Activated CD4-positive, CD25-positive, alpha-beta regulatory T cell treated with anti-CD3 and anti-CD28 coated beads, Interleukin-2, amount 50 U/mL, for 24 hours (primary cell): ENCODE measurements at places on chromosomes 1 and 21.
A peak's percentile ranks its signal among the peaks of the same experiment; 100 is the strongest.

GRCh38 chr1:218339267-218339831 lies 5.8 kb upstream of the TGFB2 start:
- ATAC-seq, result no peak

GRCh38 chr1:62654744-62655143 lies 33.4 kb downstream of the DOCK7 start:
- ATAC-seq, result no peak

- no peak for ATAC-seq
Measured at GRCh38 chr1:83959824-83960498, 39.0 kb downstream of the TTLL7 start.

GRCh38 chr1:13918862-13919261 lies 218.9 kb downstream of the PRDM2 start:
- no peak for ATAC-seq

GRCh38 chr1:39391691-39392679 lies 99.5 kb upstream of the BMP8A start:
- ATAC-seq, result peak; percentile 59

GRCh38 chr1:84259989-84260388 lies 41.5 kb upstream of the SAMD13 start:
- ATAC-seq, result no peak

GRCh38 chr1:150532860-150533259 lies 16.3 kb upstream of the ADAMTSL4 start:
- ATAC-seq, result no peak

DNA sequence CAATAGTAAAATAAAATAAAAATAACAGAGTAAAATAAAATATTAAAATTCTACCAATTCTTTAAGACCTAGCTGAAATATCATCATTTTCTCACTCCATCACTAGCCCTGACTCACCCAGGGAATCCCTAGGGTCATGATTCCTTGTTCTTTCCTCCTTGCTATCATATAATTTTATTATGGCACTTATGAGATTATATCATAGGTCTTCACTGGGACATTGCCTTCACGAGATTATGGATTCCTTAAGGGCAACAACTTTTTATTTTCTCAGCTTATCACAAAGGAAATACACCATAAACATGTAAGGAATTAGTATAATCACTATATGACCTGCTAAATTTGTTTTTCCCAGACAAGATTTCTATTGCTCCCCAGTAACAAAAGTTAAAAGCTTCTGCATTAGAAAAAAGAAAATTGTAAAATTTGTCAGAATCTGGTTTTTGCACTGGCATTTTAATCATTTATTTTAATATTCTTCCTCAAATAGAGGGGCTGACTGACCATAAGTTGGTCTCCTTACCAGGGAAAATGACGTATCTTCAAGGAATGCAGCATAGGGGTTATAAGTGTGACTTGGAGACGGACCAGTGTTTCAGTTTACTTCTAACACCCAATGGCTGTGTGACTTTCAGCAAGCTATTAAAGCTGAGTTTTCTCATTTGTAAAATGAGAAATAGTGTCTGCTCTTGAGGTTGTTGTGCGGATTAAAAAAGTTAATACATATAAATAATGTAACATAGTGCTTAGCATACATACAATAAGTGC lies 8.8 kb upstream of the CLCA4 start:
- ATAC-seq, result no peak

DNA sequence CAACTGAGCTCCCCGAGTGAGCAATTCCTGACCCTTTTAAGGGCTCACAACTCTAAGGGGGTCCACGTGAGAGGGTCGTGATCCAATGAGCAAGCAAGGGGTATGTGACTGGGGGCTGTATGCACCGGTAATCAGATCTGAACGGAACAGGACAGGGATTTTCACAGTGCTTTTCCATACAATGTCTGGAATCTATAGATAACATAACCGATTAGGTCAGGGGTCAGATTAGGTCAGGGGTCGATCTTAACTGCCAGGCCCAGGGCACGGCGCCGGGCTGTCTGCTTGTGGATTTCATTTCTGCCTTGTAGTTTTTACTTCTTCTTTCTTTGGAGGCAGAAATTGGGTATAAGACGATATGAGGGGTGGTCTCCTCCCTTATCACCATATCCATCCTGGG lies 30.7 kb upstream of the OPRD1 start:
- ATAC-seq, result no peak

DNA sequence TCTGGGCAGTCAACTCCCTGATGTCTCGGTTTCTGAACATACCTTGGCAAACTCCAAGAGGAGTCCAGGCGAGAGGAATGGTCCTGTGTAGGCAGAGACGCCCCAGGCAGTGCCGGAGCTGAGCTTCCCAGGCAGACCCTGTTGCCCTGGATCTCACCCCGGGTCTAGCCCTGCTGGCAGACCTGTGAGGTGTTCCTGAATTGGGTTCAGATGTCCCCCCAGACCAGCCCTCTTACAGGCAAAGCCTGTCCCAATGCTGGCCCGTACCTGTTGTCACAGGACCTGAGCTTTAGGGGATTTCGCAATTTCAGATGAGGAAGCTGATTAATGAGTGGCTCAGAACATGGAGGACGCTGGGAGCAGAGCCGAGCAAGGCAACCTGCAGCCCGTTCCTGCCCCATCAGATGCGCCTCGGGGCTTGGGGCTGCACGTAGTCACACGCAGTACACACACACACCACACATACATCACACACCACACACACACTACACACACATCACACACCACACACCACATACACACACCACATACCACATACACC lies 38.5 kb upstream of the PDE9A start:
- peak; percentile 85 for ATAC-seq

- ATAC-seq, result no peak
Measured at GRCh38 chr1:112373806-112374205, 22.2 kb upstream of the CTTNBP2NL start.

- no peak for ATAC-seq
Measured at GRCh38 chr1:226436855-226437491, 29.1 kb upstream of the PARP1 start.

DNA sequence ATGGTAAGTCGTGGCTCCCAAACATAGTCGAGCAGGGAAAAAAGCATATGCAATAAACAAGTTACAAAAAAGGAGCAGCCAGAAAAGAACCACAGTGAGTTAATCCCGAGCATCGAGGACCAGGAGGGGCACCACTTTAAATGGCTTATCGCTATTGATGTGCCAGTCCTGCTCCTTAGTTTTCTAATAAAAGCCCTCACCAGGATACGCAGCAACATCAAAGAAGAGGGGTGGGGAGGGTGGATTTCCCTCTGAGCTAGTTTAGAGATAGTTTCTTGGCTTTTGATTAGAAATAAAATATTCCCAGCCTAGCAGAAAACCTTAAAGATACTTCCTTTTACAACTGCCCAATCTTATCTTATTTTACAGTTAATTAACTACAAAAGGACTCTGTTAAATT lies 170.4 kb downstream of the GABPA start:
- ATAC-seq, result no peak

- ATAC-seq, result no peak
Measured at GRCh38 chr21:25700741-25701140, 34.0 kb downstream of the ATP5PF start.

DNA sequence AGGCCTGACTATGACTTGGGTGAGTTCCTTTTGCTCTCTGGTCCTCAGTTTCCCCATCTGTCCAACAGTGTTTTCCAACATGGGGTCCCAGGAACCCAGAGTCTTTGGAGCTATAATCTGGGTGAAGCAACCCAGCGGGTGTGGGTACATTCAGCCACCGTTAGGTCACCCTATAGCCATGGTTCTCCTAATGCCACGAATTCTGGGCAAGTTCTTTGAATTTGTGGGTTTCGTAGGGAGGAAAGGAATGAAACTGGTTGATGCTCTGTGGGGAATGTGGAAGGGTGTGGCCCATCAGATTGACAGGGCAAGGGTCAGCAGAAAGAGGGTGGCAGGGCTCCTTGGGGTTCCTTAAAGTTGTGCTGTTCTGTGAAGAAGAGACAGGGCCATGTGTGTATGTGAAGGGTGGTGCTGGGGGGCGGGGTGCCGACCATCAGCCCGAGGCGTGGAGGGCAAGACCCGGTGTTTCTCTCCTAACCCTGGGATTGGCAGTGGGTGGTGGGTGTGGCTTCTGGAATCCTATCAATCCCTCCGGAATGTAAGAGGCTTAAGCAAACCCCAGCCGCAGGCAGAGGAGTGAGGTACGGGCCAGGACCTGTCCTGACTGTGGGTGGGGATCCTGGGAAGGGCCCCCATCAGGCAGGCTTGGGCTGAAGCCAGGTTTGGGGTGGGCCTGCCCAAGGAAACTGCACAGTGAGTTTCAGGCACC lies 35.5 kb upstream of the ZNF362 start:
- ATAC-seq, result no peak

DNA sequence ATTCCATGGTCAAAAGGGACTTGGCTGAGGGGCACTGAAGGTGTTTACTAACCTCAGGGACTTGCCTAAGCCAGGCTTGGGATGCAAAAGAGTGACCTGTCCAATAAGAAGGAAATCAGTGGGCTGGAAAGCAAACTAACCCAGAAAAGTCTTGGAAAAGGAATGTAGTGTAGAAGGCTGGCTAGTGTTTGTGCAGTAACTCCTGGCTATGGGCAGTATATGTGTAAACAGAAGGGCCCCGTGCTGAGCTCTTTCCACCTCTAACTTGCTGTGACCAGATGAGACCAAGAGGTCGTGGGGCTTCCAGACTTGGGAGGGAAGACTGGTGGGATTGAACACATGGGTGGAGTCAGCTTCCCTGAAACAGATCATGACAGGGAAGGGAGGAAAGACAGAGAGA lies 4.1 kb downstream of the MINDY1 start:
- no peak for ATAC-seq

DNA sequence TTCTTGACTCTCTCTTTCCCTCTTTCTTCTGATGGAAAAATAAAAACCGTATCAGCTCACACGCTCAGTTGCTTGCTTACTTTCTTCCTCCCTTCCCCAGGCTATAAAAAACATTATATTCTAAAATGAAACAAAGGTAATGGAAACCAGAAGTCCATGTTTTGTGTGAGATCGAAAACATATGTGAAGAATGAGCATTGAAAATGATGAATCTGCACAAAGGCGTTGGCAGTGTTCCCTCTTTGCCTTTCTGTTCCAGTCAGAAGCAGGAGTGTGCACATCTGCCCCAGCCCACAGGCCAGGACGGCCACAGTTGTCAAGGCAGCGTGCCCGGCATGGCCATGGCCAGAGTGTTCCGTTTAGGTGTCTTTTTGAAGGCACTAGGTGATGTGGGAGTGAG lies 185.3 kb upstream of the USP24 start:
- ATAC-seq, result no peak

GRCh38 chr1:179228783-179229213 lies 679 bp downstream of the ABL2 start:
- peak; percentile 17 for ATAC-seq

DNA sequence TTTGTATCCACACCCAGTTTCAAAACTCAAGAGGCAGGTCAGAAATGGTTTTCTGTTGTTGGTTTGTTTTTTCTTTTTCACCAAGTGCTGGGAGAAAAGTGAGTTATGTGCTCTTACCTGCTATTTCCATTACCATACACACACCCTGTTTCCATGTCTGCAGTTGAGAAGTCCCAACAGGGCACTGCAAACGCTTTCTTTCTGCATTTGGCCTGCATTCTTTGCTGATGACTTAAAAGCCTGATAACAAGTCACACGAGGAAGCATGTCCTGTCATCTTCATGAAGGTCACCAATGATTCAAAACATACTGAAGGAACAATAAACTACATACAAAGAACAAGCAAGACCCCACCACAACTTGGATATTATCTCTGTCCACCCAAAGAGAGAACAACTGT lies 24.8 kb upstream of the KCNE1 start:
- no peak for ATAC-seq

- ATAC-seq, result no peak
Measured at GRCh38 chr1:109995536-109995935, 11.0 kb downstream of the AHCYL1 start.

GRCh38 chr1:16006552-16007485 lies 2.8 kb downstream of the SRARP start:
- ATAC-seq, result peak; percentile 38

GRCh38 chr1:163361123-163361934 lies 39.6 kb downstream of the NUF2 start:
- ATAC-seq, result no peak

DNA sequence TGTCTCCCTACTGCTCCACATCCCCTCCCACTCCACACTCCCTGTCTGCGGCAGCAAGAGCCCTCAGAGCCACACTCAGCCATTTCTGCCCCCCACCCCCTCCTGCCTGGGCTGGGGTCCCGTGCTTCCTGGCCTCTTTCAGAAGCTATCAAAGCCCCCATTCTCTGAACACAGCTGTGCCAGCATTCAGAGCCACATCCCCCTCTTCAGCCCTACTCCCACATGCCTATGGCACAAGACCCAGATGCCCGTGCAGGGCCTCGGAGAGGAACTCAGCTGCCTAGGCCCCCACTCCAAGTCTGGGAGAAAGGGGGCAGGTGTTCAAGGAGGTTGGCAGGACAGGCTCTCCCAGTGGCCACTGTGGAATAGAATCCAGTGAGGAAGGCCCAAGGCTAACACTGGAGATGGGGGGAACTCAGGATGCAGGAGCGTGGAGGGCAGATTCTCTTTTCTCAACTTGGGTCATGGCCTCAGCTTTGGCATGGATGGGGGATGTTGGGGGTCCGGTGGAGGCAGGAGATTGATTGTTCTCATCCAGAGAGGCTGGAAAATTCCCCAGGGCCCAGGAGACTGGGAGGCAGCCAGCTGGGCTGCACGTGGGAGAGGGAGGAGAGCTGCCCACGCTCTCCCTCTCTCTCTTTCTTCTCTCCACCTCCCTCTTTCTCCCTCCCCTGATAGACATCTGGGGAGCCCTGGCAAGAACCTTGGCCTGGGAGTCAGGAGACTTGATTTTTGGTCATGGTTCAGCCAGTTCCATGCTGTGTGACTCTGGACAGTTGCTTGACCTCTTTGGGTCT lies 3.5 kb upstream of the BCAN start:
- ATAC-seq, result no peak

DNA sequence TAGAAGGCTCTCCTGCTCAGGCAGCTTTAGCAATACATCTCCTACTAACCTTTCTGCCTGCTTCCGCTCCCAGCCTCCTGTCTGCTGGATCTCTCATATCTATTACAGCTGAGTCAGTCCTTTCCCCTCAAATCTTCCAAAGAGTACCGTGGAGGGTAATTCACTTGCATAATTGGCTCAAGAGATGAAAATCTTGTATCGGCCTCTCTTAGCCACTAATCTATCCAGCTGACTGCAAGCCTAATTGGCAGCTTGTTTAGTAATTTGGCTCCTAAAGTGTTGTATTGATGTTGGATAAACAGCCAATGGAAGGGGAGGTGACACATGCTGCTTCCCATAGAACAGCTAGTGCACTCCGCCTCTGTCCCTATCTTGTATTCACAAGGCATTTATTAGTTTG lies 195.7 kb downstream of the GPATCH2 start:
- no peak for ATAC-seq
